ENCODE measurements at places on chromosomes 12 and 14. TPM values are rescaled to one million over a fixed set of nuclear protein-coding genes. Genes with fewer than 3 reads are reported as not detected.

DNA sequence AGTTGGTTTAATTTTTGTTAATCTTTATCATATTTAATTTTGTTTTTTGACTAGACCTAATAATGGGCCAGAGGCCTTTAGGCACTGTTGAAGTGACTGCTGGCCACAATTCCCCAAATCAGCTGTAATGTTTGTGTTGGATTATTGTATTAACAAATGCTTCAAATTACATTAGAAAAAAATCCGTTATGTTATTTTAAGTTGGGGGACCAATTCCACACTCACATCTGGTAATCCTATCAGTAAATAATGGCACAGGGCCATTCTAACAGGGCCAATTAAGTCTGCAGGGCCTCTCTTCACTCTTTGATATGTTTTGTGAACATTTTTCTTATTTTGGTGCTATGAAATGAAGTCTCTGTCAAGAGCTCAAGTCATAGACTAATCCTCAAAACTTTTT is 39.6 kb downstream of the CHST11 start:
- peaks cover 96% of the 10 kb centered on the region for H3K4me1 ChIP-seq
- peak overlapping the region; percentile 50 for H3K27ac ChIP-seq
- no peaks in the 10 kb centered on the region for H3K36me3 ChIP-seq

DNA sequence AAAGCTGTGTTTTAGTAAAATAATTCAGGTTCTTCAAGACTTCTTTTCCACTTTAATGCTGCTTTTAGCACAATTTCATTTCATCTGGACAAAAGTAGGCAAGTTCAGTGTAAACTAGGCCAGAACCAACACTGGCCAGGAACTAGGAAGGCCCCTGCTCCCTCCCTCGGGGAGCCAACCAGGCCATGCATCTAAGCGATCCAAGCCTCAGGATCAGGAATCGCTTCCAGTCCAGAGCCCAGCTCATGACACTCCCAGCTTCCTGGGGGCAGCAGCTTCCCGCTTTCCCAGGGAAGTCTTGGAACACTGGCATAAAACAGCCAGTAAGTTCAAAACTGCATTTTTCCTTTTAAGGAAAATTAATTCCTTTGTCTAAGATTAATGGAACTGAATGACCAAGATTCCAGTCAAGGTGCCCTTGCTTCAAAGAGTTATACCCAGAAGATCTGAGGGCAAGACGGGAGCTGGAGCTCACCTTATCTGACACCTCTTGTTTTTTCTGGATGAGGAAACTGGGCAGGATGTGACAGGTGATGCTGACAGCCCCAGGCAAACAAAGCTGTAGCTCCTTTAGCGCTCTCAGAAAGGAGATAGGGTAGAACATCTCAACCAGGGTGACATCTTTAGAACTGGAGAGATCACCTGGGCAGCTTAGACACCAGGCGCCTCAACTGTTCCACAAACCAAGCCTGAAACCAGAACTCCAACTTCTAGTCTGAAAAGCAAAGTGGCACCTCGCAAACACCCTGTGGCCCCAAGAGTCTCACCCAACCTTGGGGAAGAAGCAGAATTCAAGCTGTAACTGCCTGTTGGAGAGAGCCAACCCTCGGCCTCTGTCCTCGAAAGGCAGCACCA is 61.4 kb upstream of the PNMA1 start:
- no peak for DNase-seq
- peak overlapping the region; percentile 27 for H3K27ac ChIP-seq
- peaks cover 80% of the 10 kb centered on the region for H3K4me1 ChIP-seq
- peaks cover 5% of the 10 kb centered on the region for H3K36me3 ChIP-seq
- H3K4me3 ChIP-seq, result no peak overlapping the region

GRCh38 chr12:118402251-118402650 is 25.9 kb downstream of the SUDS3 start:
- H3K27me3 ChIP-seq, result no peaks in the 10 kb centered on the region
- no peak for DNase-seq
- H3K4me3 ChIP-seq, result no peak overlapping the region
- no peaks in the 10 kb centered on the region for H3K4me1 ChIP-seq
- H3K27ac ChIP-seq, result no peak overlapping the region

DNA sequence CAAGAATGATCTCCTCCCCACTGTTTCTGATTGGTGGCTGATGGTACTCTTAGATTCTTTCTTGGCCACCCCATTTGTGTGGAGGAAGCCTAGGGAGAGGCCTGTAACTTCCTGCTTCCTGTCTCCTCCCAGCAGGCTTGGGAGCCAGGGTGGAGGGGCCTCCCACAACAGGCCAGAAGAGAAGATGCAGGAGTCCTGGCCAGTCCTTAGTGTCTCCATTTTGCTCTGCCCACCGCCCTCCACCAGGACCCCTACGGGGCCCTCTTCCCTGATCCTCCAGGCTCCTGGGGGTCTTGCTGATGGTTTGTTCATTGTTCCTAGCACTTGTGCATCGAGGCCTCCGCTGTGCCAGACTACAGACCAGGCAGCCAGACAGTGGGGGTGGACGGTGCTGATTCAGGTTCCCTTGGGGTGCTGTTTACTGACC is 6.8 kb downstream of the TSPAN9 start:
- no peak overlapping the region for H3K27ac ChIP-seq
- no peaks in the 10 kb centered on the region for H3K4me1 ChIP-seq
- H3K27me3 ChIP-seq, result no peaks in the 10 kb centered on the region

Gene CD163
- not detected for polyA plus RNA-seq

DNA sequence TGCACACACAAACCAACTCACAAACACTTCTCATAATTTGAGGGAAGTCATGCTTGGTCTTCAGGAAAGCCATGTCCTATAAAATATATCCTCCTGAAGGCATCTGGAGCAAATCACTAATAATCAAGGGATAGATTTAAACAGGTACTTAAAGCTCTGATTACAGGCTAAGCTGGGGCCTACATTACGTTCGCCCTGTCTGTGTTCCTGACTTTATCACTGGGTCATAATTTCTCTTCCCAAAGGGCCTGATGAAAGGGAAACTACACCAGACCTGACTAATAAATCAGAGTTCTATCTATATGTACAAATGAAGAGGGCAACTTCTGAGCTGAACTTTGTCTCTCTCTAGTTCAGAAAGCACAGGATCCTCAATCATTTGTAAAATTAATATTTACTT is 43.9 kb upstream of the RASSF8 start:
- H3K27me3 ChIP-seq, result no peaks in the 10 kb centered on the region
- no peaks in the 10 kb centered on the region for H3K36me3 ChIP-seq
- DNase-seq, result no peak
- H3K4me1 ChIP-seq, result no peaks in the 10 kb centered on the region
- no peak overlapping the region for H3K4me3 ChIP-seq
- no peak overlapping the region for H3K27ac ChIP-seq

Gene SLC39A2
- polyA plus RNA-seq, result not detected

DNA sequence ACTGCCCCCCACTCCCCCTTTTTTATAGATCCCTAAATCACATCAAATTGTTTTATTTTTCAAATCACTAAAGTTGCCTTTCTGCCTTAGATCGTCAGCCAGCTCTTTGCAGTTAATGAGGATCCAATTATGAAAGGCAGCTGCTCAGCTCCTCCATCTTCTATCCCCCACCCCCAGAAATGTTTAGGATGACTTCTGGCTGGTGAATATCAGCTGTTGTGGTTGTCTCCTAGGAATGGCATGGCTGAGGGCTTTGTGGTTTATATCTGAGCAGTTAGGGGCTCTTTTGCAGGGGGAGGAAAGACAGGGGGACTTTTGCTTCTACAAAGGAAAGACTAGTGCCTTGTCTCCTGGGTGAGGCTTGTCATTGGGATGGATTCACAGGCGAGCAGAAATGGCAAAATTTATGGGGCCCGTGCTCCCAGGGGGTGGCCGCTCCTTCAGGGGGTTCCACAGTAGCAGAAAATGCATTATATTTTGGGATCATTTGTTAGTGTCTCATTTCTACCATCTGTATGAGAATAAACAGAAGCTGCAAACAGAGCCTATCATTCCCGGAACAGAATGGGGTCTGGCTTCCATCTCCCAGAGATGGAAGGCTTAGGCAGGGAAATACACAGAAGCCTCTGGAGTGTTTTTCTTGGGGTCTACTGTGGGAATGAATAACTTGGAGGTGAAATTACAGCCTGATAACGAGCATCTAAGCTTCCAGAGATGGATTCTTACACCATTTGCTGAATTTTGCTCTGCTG is 6.5 kb downstream of the JDP2 start:
- no peaks in the 10 kb centered on the region for H3K36me3 ChIP-seq
- H3K4me1 ChIP-seq, result no peaks in the 10 kb centered on the region
- H3K27ac ChIP-seq, result no peak overlapping the region
- H3K27me3 ChIP-seq, result no peaks in the 10 kb centered on the region

- H3K27ac ChIP-seq, result no peak overlapping the region
- no peaks in the 10 kb centered on the region for H3K36me3 ChIP-seq
- no peak for DNase-seq
- H3K4me3 ChIP-seq, result no peak overlapping the region
- no peaks in the 10 kb centered on the region for H3K4me1 ChIP-seq
Measured at GRCh38 chr12:62586850-62587249, 120.2 kb downstream of the MON2 start.

Gene ABCC9
- not detected for polyA plus RNA-seq

Gene NGB
- polyA plus RNA-seq, result not detected

GRCh38 chr14:102541771-102542170 is 32.2 kb upstream of the ANKRD9 start:
- no peak for DNase-seq
- H3K27me3 ChIP-seq, result peaks cover 12% of the 10 kb centered on the region
- no peaks in the 10 kb centered on the region for H3K36me3 ChIP-seq
- H3K4me1 ChIP-seq, result peaks cover 8% of the 10 kb centered on the region
- no peak overlapping the region for H3K27ac ChIP-seq
